ENCODE measurements at places on chromosomes 13 and 19. TPM values are rescaled to one million over a fixed set of nuclear protein-coding genes. Genes with fewer than 3 reads are reported as not detected.

The ZNF66 gene
- 0.84 TPM for polyA plus RNA-seq

DNA sequence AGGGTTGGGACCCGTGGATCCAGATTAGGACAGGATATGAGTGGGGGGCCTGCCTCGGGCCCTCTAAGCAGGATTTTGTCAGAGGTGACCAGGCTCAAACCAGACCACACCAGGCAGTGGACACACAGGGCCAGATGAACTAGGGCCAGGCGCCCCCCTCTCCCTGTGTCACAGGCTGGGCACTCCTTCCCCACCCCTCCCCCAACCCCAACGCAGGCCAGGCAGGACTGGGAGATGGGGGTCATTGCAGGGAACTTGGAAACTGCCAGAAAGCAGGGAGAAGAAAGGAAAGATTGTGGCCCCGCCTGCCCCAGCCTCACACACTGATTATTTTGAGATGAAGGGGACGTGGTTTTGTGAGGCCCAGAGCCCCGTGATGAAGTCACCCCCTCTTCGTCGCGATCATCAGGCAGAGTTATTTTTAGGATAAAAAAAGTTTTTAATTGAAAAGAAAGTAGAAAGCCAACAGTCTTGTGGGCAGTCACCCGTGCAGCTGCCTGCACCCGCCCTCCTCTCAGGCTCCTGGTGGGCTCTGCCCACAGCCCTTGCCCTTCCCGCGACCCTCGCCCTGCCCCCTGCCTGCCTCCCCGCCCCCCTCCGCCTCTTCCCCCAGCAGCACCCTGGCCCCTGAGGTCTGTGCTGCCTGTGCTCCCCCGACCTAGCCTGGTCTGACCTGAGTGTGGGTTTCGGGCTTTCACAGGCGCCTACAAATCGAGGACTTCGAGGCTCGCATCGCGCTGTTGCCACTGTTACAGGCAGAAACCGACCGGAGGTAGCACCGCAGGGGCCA, 1.9 kb upstream of the YJEFN3 start:
- no peak for DNase-seq

The CRYL1 gene
- polyA plus RNA-seq: 21.6 TPM

GRCh38 chr19:14472202-14472938, 2.8 kb downstream of the PTGER1 start:
- DNase-seq: no peak

The LILRA2 gene
- not detected for polyA plus RNA-seq
